Bronchial epithelial cell (primary cell): ENCODE measurements at places on chromosomes 11 and 22.

DNA sequence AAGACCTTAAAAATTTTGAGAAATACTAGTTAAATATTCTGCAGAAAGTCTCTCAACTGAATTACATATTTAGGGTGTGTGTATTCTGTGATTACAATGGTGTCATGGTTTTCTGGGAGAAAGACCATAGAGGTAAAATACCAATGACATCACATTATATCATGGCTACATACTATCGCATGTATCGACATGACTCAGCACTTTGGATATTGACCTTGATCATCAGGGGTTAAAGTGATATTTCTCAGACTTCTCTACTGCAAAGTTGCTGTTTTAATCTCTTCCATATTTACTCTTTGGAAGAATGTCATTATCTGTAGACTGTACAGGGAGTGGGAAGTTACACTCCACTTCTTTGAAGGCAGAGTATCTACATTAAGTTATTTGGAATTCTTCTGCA, 1046.6 kb downstream of the FAM181B start:
- no peak for DNase-seq

DNA sequence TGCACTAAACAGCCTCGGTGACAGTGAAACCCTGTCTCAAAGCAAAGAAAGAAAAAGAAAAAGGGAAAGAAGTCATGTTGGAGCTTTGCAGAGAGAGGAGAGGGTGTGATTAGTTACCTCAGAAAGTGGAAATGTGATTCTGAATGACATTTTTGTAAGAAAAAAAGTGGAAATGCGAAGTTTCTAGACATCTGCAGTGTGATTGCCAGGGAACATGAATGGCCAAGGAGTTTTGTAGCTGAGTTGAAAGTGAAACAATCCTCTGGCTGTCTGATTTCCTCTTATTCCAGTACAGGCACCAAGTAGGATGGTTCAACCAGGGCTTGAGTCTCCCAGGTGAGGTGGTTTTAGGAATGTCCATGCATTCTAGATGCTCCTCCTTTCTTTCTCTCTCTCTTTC, 17.8 kb upstream of the SYVN1 start:
- DNase-seq, result no peak

DNA sequence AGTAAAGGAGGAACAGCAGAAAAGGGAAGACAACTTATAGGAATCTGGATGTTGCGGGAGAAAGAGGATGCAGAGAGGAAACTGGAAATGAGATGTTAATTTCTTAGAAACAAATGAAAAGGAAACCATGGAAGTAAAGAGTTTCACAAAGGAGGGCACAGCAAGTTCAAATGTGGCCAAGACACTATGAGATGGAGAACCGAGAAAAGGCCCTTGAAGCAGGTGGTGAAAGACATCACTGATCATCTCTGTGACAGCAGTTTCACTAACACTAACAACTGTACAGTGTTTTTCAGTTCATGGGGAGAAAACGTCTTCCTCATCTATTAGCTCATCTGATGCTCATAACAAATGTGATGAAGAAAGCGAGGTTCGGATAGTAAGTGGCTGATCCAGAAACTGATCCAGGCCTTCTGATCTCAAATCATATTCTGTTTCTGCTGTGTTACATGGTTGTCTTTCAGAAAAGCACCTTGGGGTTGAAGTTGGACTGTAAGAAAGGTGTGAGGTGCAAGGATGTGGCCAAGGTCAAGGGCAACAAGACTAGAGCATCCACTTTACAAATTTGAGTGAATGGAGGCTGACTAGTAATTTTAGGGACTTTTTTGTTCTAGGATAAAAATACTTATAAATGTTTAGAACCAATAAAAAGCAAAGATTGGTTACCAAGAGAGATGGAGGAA, 492.1 kb upstream of the CADM1 start:
- no peak for DNase-seq

DNA sequence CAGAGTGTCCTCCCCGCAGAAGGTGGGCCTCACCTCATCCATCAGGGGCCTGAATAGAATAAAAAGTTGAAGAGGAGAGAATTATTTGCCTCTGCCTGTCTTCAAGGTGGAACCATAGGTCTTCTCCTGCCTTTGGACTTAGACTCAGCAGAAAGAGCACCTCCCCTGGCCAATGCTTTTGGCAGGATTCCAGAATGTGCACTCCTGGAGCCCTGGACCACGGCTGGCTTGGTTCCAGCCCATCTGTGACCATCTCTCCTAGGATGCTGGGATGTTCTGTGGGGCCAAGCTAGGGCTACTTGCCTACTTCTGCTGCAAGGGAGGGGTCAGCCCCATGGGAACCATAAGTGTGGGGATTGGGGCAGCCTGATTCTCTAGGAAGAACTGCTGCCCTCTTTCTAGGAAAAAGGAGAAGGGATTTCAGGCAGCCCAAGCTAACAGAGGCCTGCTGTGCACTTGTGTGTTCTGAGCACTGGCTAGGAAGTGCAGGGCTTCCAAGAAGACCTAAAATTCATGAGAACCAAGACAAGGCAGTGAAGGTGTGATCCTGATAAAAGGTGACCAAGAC, 32.2 kb upstream of the SHANK2 start:
- no peak for DNase-seq

DNA sequence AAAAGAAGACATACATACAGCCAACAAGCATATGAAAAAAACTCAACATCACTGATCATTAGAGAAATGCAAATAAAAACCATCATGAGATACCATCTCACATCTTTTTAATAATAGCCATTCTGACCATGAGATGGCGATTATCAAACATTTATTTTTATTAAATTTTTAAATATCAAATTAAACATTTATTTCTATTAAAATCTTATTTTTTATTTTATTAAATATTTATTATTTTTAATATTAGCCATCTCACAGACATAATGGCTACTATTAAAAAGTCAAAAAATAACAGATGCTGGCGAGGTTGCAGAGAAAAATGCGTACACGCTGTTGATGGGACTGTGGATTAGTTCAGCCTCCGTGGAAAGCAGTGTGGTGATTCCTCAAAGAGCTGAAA, 264.8 kb upstream of the TENM4 start:
- no peak for DNase-seq

DNA sequence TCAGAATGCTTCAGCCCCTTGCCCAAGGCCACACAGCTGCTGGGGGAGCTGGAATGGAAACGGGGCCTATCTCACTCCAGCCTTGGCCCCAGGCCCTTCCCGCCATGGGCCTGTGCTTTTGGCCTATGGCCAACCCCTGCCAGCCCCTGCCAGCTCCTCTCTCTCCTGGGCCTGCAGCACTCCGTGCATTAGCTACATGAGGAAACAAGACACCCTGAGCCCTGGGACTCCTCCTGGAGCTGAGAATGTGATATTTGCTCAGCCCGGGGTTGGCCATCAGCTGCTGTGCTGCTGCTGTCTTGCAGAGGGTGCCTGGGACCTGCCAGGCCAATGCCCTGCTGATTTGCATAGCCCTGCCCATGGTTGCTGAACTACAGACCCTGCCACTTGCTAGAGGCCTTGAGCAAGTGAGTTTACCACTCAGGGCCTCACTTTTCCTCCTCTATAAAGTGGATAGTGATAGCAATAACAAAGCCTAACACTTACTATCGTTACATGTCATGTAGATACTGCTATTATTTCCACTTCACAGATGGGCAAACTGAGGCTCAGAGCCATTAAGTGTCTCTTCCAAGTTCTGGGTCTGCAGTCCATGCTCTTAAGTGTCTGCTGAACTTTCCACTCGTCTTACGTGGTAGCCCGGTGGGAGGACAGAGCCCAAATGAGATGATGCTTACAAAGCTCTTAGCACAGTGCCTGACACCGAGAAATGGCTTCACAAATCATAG, 99.6 kb downstream of the KIAA1671 start:
- DNase-seq, result no peak

GRCh38 chr11:73465023-73465675, 89.0 kb downstream of the RELT start:
- no peak for DNase-seq

- no peak for DNase-seq
Measured at GRCh38 chr11:47989779-47990178, 9.4 kb downstream of the PTPRJ start.

GRCh38 chr22:46595545-46595944, 24.6 kb upstream of the GRAMD4 start:
- DNase-seq, result no peak

DNA sequence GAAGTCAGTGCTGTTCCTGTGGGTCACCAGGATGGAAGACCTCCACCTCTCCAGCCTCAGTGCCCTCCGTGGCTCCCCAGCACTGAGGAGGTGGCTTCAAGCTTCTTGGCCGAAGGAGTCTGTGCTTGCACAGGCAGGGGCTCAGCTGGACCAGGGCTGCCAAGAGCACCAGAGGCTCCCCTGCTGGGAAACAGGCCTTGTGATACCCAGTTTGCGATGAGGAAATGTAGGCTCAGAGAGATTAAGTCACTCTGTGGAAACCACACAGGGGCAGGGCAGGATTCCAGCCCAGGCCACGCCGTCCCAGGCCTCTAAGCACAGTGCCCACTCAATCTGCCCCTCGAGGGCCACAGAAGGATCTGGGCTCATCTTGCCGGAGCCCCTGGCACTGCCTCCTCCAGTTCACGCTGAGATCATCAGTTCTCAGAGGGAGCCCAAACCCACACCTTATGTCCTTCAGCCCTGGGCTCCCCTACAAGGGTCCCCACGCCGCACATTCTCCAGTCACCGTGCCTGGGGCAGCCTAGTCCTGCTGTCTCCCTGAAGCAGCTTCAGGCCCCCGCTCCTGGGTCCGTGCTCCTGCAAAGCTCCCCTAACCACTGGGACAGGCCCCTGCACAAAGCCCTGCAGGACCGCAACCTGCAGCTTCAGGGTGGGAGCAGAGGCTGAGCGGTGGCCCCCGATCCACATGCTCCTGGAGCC, 21.6 kb downstream of the ANO1 start:
- no peak for DNase-seq

GRCh38 chr11:8009856-8010255, 22.7 kb downstream of the EIF3F start:
- DNase-seq, result no peak

- no peak for DNase-seq
Measured at GRCh38 chr22:23613193-23613972, 18.7 kb downstream of the DRICH1 start.

GRCh38 chr11:99881610-99882009, 805.5 kb upstream of the ARHGAP42 start:
- DNase-seq, result no peak

- DNase-seq, result no peak
Measured at GRCh38 chr22:27985323-27986275, 66.5 kb upstream of the PITPNB start.
